ENCODE measurements at places on chromosomes 7 and 10. TPM values are rescaled to one million over a fixed set of nuclear protein-coding genes. Genes with fewer than 3 reads are reported as not detected.

SMARCD3 gene
- 39.8 TPM for total RNA-seq

SFRP5 gene
- total RNA-seq: 1.7 TPM

DNA sequence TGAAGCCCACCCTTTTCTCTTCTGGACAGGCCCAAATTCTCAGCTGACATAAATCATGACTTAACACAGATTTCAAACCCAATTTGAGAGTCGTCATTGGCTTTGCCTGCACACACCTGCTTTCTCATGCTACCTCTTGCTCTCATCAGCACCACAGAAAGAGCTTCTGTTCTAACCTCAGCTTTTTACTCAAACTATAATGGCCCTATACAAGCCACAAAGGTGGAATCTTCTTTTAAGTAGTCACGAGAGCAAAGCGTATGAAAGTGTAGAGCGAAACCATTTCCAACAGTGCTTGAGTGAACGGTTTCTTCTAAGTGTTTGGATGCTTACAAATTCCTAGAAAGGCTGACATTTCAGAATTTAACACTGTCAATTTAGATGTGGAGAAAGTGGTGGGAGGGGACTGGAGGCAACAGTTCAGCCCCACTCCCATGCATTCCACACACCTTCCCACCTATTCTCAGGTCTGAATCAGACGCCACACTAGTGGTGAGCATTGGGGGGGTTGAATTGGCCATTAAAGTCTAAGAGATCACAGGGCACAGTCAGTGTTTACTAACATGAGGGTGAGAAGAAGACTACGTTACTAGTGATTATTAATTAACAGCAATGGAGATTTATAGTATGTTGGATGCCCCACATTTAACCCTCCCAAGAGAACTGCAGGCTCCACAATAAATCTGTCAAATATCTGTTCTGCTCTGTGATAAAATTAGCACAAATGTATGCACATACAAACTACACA is 114.0 kb downstream of the PRKCQ start:
- no peak for DNase-seq
- H3K27ac ChIP-seq: no peak overlapping the region
- H3K4me3 ChIP-seq: no peak overlapping the region
- no peaks in the 10 kb centered on the region for H3K36me3 ChIP-seq
- no peaks in the 10 kb centered on the region for H3K27me3 ChIP-seq
- no peaks in the 10 kb centered on the region for H3K4me1 ChIP-seq

GRCh38 chr7:127976056-127976737 is 55.0 kb downstream of the LRRC4 start:
- no peak for DNase-seq
- no peaks in the 10 kb centered on the region for H3K27me3 ChIP-seq
- no peaks in the 10 kb centered on the region for H3K36me3 ChIP-seq
- no peaks in the 10 kb centered on the region for H3K4me1 ChIP-seq

GRCh38 chr7:89145801-89146200 is 350.3 kb upstream of the TEX47 start:
- no peaks in the 10 kb centered on the region for H3K27me3 ChIP-seq
- DNase-seq: no peak
- no peak overlapping the region for H3K4me3 ChIP-seq
- H3K4me1 ChIP-seq: no peaks in the 10 kb centered on the region
- H3K36me3 ChIP-seq: no peaks in the 10 kb centered on the region

DNA sequence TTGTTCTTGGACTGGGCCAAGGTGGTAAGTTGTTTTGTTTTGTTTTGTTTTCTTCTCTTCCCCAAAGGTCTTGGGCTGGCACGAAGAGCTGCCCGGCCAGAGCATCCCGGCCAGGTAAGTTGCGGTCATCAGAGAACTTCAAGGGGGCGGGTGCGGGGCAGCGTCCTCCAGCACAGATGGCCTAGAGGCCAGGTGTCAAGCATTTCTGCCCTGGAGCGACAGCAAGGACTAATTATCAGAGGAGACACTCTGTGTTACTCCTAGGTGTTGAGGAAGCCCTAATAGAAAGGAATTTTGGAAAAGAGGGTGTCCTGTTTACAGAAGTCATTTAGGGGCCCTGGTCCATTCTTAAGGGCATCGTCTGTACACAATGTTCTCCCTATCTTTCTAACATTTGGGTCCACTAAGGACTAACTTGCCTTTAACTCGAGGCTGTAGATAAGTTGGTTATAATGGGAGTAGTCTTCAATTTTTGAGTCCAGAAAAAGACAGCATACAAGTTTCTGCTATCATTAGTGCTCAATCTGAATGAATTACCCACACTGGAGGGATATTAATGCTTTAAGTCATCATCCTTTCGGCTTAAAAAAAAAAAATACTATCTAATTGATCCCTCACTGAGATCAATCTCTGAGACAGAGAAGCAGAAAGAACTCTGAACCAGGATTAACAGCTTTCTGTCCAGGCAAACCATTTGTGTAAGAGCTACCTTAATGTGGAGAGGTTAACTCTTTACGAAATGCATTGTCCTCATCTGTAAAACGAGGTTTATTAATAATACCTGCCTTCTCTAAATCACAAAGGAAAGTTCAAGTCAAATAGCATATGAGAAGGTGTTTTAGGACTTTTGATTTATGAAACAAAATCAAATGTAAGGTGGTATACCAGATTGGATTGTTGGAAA is 1.5 kb downstream of the ITGB8 start:
- no peaks in the 10 kb centered on the region for H3K27me3 ChIP-seq
- DNase-seq: no peak
- peak overlapping the region; percentile 70 for H3K4me3 ChIP-seq
- H3K27ac ChIP-seq: peak overlapping the region; percentile 95
- H3K4me1 ChIP-seq: peaks cover 20% of the 10 kb centered on the region

DNA sequence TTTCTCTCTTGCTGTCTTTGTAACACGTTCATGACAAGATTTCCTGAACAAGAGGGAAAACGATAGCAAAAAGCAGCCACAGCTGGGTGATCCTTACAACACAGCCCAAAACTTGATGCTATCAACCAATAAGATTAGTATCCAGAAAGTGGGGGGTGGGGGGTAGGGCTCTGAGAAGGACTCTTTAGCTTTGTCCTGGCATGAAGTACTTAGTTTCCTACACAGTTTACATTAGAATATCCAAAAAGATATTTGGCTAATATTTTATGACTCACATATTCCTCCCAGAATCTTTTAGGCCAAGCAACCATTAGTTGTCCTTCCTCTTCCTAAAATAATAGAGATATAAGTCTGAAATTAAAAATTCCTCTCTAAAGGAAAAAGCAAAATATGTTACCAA is 22.9 kb upstream of the LRRC17 start:
- no peaks in the 10 kb centered on the region for H3K27me3 ChIP-seq
- H3K4me1 ChIP-seq: peaks cover 28% of the 10 kb centered on the region
- no peak for DNase-seq
- no peak overlapping the region for H3K4me3 ChIP-seq
- H3K27ac ChIP-seq: no peak overlapping the region

DNA sequence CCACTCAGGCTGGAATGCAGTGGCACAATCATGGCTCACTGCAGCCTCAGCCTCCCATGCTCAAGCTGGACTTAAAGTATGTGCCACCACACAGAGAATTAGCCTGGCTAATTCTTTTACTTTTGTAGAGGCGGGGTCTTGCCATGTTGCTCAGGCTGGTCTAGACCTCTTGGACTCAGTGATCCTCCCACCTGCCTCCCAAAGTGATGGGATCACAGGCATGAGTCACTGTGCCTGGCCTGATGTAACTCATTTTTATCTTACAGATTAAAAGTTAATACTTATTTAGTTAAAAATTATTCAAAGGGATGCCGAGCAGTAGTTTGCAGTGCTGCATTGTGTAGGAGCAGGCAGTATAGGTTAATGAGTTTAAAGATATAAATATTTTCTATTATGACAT is 12.6 kb upstream of the PLXDC2 start:
- no peaks in the 10 kb centered on the region for H3K27me3 ChIP-seq
- H3K4me1 ChIP-seq: no peaks in the 10 kb centered on the region
- H3K4me3 ChIP-seq: no peak overlapping the region
- H3K36me3 ChIP-seq: no peaks in the 10 kb centered on the region

DNA sequence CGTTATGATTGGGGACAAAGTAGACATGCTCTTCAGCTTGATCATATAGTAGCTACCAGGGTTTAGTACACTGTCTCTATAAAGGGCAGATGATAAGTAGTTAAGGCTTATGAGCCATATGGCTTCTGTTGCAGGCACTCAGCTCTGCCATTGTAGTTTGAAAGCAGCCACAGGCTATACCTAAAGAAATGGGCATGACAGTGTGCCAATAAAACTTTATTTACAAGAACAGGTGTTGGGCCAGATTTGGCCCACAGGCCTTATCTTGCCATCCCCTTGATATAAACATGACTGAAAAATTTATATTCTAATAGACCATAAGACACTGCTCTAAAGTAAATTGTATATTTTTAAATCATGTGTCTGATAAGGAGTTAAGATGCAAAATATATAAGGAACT is 36.6 kb downstream of the GRK5 start:
- H3K27ac ChIP-seq: no peak overlapping the region

GRCh38 chr7:92665926-92666325 is 75.7 kb upstream of the FAM133B start:
- no peaks in the 10 kb centered on the region for H3K36me3 ChIP-seq
- no peak for DNase-seq
- no peak overlapping the region for H3K4me3 ChIP-seq
- H3K27me3 ChIP-seq: no peaks in the 10 kb centered on the region
- H3K4me1 ChIP-seq: peaks cover 13% of the 10 kb centered on the region

All from vagina (tissue), 2 donors.